ENCODE measurements at places on chromosomes 5 and 9.
A peak's percentile ranks its signal among the peaks of the same experiment; 100 is the strongest.

- DNase-seq, result no peak
Observed at GRCh38 chr5:161165998-161166660, 314.1 kb upstream of the ATP10B start.

DNA sequence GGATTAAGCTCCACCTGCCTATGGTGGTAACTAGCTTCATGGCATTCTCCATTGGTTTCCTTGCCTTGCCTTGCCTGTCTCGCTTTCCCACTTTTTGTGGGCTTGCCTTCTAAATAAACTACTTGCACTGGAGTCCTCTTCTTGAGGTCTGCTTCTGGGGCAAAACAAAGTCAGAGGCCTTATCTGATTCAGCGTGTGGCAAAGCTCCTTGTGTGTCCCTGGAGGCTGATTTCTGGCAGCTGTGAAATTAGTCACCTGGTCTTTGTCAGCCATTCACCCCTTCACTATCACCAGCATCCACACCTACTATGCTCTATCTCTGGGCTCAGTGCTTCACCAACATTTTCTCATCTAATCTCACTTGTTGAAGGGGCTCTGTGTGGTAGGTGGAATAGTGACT is 176.2 kb downstream of the SEC61B start:
- DNase-seq, result no peak

DNA sequence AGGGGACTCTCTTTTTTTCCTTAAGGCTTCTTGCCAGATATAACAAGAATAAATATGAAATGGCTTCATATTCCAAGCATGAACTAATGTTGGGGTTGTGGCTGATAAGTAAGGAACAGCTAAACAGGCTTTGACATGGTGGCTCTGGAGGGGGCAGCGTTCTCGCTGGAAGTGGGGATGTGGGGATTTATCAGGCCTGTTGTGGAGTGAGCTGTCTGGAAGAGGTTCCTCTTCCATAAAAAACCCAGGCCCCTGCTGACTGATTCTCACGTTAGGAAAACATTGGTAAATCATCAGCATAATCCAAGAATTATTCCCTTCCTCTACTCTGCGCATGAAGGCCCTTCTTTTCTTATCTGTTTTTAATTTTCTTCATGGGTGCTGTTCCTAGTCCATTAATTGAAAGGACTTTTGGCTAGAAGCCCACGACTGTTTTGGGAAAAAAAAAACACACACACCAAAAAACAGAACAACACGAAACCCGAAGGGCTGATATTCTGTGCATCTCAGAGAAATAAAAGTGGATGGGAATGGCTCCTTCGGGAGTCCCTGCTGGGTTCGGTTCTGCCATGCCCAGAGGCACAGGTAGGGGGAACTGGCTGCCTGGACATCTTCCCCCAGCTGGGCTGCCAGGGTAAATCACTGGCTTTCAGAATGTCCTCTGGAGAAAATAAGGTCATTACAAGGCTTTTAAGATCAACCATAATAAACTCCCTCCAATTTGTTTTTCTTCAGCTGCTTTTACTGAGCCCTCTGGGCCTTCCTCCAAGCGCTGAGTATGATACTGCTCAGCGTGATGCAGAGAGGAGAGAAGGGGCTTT is 297.0 kb downstream of the SLIT3 start:
- no peak for DNase-seq

GRCh38 chr9:113692256-113692655 is 183.9 kb upstream of the ZNF618 start:
- DNase-seq, result no peak

DNA sequence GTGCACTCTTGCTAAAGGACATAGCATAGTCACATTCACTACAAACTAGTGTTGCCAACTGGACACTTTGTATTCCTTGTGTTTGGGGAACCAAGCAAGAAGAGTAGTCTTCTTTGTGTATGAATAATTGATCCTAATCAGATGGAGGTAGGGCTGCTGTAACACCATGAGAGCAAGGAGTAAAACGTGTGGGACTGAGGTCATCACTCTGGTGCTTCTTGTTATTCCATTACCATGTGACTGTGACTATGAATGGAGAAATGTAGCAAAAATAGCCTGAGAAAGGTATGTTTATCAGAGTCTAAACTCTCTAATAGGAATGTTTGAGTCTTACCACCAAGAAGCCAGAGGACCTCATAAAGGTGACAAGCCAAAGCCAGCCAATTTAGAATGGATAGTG is 966.9 kb downstream of the TAF11L14 start:
- no peak for DNase-seq

- DNase-seq, result no peak
Observed at GRCh38 chr9:122797316-122798063, 2.4 kb upstream of the OR1K1 start.

DNA sequence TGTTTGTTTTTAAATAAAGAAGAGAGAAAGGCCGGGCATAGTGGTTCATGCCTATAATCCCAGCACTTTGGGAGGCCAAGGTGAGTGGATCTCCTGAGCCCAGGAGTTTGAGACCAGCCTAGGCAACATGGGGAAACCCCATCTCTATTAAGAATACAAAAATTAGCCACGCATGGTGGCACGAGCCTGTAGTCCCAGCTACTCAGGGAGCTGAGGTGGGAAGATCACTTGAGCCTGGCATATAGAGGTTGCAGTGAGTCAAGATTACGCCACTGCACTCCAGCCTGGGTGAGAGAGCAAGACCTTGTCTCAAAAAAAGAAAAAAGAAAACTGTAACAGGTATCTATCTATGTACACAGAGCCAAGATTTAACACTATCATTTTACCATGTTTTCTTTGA is 34.2 kb upstream of the CDC42SE2 start:
- no peak for DNase-seq

DNA sequence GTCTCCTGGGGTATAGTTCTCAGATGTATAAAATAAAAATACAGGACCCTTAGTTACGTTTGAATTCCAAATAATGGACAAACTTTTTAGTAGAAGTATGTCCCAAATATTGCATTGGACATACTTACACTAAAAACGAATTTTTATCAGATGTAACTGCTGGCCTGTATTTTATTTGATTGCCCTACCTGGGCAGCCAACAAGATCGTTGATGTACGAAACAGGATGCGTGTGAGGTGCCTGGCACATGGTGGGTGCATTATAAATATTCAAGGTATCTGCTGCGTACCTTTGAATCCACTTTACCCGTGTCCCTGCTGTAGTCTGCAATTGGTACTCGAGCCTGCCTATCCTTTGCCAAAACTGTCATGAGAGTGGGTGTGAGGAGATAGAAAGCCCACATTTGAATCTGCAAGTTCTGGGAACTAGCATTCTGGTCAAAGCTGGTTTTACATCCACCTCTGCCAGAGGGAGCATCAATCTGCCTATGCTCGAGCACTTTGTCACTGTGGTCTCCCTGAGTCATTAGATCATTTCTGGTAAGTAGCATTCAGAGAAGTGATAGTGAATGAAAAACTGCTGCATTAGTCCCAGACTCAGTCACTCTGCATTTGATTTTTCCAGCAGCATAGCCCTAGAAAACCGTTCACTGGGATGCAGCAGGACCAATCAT is 133.7 kb upstream of the IQGAP2 start:
- no peak for DNase-seq

- peak; percentile 76 for DNase-seq
Observed at GRCh38 chr9:99056886-99057664, 47.8 kb upstream of the TGFBR1 start.

GRCh38 chr9:96126321-96126881 is 175.6 kb downstream of the HSD17B3 start:
- no peak for DNase-seq

DNA sequence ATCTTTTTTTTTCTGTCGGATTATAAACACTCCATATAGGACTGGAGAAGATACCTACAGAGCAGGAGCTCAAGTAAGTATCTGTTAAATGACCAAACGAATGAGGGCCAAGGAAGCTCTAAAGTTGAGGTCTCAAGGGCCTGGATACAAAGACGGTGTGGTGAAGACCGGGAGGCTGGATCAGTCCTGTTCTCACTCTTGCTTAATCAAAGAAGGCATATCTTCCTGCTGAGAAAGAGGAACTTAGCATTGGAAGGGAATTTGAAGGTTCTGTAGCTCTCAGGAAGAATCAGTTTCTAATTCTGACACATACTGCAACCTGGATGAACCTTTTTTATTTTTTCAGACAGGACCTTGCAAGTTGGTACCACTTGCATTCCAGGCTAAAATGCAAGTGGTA is 28.3 kb upstream of the PAX5 start:
- no peak for DNase-seq

DNA sequence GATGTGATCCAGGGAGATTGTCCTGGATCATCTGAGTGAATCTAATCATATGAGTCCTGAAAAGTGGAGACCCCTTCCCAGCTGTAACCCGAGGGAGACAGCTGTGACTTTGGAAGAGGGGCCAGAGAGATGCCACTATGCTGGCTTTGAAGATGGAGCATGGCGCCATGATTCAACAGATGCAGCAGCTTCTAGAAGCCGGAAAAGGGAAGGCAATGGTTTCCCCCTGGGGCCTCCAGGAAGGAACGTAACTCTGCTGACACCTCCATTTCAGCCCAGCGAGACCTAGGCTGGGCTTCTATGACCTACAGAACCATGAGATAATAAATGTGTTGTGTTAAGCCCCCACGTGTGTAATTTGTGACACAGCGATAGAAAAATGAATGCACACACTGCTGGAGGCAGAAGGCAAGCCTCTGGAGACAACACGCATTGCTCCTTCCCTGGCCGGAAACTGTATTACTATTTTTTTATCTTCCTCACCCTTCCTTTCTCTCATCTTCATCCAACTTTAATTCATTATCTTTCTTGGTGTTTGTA is 16.6 kb upstream of the SARDH start:
- no peak for DNase-seq

- DNase-seq, result peak; percentile 84
Observed at GRCh38 chr9:27125030-27125429, 16.0 kb downstream of the TEK start.

DNA sequence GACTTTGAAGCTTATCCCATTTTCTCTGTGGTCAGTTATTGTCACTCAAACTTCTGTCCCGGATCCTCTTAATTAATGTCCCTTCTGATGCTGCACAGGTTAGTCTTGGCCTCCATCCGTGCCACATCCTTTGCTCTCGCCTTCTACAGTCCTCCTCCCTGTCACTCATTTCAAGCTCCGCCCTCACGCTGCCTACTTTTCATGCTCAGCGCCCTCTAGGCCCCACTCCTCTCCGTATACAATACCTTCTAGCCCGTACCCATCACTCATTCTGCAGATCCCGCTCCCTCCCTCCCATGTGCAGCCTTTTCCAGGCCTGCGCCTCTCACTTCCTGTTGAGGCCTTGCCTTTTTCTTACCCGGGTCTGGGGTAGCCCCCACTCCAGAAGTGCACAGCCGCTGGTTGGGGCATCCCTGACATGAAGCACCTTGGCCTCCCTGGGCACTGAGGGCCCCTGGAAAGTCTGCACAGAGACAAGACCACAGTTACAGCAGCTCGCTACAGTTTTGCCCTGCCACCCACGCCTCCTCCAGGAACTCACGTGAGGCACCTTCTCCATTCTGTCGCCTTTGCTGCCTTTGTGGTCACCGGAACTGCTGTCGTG is 88.5 kb upstream of the SLC25A48 start:
- no peak for DNase-seq

GRCh38 chr9:20125727-20126126 is 336.9 kb upstream of the SLC24A2 start:
- no peak for DNase-seq

DNA sequence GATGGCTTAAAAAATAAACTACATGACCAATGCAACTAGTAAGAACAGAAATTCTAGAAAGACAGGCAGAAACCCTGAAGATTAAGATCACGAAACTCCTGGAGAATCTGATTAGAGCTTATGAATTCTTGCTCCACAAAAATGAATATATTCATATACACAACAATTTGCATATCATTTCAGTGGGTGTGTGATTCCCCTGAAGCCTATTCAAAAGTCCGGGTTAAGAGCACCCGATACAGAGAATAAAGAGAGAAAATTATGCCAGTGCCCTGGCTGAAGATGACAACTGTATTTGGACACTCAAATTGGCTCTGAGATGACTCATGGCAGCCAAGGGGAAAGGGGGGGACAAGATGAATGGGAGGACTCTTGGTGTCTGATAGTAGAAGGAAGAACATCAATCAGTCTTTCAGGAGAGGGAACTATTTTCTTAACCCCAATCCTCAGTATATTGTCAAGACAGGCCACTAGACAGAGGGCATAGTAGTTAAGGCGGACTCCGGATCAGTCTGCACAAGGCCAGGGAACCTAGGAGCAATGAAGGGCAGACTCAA is 6.0 kb downstream of the TMOD1 start:
- no peak for DNase-seq

- no peak for DNase-seq
Observed at GRCh38 chr5:133753856-133754255, 141.5 kb upstream of the FSTL4 start.

- no peak for DNase-seq
Observed at GRCh38 chr9:34690983-34691935, at the start of gene CCL19. Gene CCL19, minus strand, starts transcription at chr9:34691276. Its CDS starts 137 bp downstream, at chr9:34691139.

DNA sequence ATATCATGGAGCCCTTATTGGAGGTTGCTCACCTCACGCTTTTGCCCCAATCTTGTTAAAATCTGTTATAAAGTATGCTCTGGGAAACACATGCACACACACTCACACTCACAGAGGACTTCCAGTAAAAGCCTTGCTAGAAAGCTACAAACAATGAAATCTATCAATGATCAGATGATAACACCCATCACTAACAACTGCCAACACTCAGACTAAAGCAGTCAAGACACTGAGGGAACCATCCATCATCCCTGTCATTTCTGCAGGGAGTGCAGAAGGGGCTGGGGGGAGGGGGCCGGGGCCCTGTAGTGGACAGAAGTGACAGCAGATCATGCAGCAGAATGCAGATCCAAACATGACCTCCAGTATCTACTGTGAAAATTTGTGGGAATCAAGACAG is 179.1 kb downstream of the AOPEP start:
- DNase-seq, result no peak

GRCh38 chr5:94751460-94751859 is 133.0 kb downstream of the SLF1 start:
- no peak for DNase-seq

DNA sequence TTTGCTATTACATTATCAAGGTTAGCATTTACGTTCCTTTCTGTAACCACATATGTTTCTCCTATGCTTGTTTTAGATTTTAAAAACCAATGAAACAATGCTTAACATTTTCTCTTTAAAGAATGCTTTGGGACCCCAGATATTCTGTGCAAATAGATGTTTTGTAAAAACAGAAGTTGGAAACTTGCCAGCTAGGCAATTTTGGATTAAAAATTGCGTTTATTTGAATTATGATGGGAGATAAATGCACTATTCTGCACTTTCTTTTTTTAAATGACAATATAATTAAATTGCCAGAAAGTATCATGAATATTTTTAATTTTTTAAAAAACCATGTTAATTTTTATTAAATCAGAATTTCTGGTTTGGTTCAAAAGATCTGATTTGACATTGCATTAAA is 81.6 kb downstream of the MACIR start:
- DNase-seq, result no peak

- no peak for DNase-seq
Observed at GRCh38 chr9:87498046-87498810, 561 bp downstream of the DAPK1 start.

DNA sequence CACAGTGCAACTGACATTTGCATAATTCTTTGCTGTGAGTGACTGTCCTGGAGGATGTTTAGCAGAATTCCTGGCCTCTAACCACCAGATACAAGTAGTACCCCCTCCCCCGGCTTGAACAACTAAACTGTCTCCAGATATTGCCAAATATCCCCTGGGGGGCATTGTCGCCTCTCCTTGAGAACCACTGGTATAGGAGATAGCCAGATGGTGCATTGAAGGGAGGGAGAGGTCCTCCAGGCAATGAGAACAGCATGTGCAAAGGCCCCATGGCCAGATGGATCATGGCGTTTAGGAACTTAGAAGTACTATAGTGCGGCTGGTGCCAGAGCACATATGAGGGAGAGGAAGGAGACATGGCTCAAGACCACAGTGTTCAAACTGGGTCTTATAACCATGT is 18.9 kb upstream of the ORM1 start:
- DNase-seq, result no peak

- DNase-seq, result no peak
Observed at GRCh38 chr5:71533615-71534014, 53.5 kb upstream of the MCCC2 start.

All from AG09309 (cell line).